Stimulated activated CD8-positive, alpha-beta memory T cell treated with anti-CD3 and anti-CD28 coated beads, Interleukin-4, amount 100 ng/mL, for 1 hour (primary cell): ENCODE measurements at places on chromosomes 7 and 10.

- DNase-seq = no peak
These were observed 18.7 kb downstream of the CADPS2 start for GRCh38 chr7:122867471-122867980.

DNA sequence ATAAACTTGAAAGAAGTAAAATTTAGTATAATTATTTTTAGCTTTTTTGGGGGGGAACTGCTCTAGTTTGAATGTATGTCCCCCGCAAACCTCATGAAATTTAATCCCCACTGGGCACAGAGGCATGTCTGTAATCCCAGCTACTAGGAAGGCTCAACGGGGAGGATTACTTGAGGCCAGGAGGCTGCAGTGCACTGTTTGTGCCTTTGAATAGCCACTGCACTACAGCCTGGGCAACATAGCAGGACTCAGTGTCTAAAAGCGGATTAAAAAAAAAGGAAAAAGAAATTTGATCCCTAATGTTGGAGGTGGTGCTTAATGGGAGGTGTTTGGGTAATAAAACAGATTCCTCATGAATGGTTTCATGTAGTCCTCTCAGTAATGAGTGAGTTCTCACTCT lies 43.1 kb upstream of the PHF14 start:
- DNase-seq = no peak

DNA sequence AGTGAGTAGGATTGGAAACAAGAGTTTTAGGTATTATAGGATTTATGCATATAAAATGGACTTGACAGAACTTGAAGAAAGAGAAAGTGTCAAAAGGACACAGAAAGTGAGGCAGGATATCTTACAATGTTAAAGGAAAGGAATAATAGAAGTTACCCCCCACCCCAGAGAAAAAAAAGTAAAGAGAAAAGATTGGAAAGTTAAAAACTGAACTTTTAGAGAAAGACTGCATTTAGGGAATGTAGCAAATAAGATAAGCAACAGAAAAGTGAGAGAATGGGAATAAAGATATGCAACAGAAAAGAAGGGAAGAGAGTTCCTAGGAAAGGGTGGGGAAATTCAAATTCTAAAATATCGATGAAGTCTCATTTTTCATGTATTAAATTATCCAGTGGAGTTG lies 250.5 kb upstream of the KAT6B start:
- no peak for DNase-seq

DNA sequence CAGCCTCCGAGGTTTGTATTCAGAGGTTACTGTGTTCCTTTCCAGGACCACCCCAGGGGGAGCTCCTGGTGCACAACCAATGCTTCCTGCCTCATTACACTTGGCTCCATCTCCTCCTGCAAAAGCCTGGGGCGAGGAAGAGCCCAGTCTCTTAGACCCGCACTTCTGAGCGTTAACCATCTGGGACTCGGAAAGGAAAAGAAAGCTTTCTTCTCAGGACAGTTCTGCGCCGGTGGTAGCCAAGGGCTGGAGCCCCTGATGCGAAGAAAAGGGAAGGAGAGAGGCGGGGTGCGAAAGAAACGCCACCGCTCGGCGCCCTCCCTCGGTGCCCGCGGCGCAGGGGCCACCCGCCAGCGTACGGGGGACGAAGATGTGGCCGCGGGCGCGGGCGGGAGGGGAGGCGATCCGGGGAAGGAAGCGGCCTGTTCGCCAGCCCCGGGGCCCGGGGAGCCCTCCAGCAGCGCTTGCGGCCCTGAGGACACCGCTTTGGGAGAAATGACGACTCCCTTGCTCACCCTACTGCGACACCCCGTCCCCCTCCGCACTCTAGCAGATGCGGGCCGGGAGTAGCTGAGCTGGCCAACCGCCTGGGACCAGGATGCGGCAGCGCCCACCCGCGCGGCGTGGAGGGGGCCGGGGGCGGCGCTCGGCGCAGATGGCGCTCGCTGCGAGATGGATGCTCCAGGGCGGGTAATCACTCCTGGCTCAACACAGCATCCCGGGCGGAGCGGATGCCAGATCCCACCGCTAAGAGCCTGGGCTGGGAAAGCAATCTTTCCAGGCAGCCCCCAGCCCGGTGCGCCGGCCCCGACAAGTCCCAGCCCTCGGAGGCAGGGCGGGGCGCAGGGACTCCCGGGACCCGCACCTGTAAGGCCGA lies 1.3 kb downstream of the NRCAM start:
- DNase-seq = no peak

GRCh38 chr10:126094537-126094936 lies 198.2 kb downstream of the FANK1 start:
- no peak for DNase-seq

GRCh38 chr7:10412422-10413019 lies 561.2 kb upstream of the PHF14 start:
- DNase-seq = no peak

DNA sequence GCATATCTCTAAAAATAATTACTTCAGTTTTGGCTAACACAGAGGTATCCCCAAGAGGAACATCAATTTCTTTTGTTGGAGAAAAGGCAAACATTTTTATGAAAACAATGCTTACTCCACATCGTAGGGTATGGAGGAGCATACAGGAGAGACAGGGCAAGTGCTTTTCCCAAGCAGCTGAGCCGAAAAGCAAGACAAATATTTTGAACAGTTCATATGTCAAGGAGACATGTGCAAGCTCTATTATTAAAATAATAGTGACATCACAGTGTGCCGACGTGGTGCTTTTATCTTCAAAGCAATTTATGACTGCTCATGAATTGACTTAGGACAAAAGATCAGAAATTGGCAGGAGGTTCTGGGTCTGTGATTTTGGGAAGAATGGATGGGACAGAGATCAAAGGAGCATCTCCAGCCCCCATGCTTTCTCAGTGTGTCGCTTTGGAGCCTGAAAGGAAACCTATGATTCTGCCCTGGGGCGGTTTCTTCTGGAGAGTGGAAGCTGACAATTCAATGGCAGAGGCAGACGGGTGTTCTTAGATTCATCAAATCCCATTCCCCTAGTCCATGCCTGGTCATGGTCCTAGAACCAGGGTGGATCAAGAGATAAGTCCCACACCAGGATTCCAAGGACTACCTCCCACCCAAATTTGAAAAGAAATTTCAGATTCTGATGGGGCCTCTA lies 97.1 kb downstream of the JCAD start:
- DNase-seq = no peak

- DNase-seq = no peak
These were observed 43.2 kb upstream of the PRLHR start for GRCh38 chr10:118638680-118639079.

DNA sequence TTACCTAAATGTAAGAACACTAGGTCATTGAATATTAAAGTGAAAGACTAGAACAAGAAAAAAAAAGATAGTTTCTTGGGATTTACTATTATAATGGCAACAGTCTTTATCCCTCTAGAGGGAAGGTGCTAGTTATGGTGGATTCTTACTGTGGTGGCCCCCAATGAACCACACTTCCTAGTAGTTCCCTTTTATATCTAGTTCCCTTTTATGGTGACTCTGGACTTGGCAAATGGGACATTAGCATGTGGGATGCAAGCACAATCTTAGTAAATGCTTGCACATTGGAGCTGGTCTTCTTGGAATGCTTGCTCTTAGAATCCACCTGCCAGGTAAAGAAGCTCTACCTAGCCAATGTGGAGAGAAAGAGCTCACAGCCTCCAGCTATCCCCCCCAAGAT lies 430.2 kb downstream of the LRMDA start:
- DNase-seq = no peak

DNA sequence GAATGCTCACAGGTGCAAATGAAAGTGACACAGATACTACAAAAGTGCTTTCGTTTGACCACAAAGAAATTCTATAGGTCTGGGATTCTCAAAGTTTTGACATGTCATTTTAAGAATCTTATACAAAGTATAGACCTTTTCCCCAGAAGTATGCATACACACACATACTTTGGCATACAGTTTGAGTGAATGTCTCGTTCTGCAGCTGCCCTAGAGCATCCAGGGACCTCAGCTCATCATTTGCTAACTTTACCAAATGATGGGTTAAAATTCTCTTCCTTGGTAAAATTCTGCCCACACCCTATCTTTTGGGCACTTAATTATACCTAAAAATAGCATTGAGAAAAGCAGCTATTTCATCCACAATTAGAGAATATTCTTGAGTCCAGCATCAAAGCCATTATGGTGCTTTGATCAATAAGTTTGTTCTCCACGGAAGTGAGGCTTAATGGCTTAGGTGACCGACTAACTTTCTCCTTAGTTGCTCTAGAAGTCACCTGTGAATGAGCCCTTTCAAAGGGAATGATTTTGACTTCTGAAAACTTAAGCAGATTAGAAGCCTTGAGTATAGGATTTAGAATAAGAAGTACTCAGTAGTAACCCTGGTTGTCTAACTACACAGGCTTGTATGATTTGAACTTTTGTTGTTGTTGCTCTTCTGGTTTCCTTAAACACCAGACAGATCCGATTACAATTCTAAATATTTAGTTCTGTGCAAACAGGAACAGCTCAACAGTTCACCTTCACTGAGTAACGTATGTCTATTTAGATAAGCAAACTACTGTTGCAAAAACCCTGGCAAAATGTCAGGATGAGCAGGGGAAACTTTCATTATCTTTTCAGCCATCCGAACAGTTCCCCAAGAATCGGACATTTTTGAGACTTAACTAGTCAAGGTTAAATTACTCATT lies 70.6 kb downstream of the CNNM2 start:
- DNase-seq = no peak

DNA sequence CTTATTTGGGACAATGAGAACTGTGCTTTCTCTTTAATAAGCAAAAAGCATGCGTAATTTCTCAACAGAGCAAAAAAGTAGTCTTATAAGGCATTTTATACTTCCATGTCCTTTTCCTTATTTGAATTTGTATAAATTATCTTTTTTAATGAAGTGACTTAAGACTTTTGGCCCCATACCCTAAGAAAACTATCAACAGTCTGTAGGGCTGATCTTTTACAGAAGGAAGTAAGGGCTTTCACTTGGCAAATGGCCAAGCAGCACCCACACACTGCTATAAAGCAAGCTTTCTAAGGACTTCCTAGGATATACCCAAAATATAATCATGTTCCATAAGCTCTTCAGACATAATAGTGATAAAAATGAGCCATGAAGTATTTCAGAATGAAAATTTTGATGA lies 3.4 kb downstream of the CRPPA start:
- no peak for DNase-seq

DNA sequence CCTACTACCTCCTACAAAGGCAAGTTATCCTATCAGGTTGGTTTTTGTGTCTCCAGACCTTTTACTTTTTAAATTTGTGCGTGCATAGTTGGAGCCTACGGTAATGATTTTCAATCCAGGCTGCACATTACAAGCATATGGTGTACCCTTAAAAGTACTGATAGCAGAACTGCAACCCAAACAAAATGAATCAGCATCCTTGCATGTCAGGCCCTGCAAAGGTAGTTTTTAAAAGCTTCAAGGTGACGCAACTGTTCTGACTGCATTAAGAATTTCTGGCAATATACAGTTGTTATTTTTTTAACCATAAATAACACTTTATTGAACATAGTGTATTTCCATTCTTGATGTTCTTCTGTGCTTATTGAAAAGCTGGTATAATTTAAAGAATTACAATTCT lies 28.9 kb downstream of the GNAT3 start:
- DNase-seq = no peak

DNA sequence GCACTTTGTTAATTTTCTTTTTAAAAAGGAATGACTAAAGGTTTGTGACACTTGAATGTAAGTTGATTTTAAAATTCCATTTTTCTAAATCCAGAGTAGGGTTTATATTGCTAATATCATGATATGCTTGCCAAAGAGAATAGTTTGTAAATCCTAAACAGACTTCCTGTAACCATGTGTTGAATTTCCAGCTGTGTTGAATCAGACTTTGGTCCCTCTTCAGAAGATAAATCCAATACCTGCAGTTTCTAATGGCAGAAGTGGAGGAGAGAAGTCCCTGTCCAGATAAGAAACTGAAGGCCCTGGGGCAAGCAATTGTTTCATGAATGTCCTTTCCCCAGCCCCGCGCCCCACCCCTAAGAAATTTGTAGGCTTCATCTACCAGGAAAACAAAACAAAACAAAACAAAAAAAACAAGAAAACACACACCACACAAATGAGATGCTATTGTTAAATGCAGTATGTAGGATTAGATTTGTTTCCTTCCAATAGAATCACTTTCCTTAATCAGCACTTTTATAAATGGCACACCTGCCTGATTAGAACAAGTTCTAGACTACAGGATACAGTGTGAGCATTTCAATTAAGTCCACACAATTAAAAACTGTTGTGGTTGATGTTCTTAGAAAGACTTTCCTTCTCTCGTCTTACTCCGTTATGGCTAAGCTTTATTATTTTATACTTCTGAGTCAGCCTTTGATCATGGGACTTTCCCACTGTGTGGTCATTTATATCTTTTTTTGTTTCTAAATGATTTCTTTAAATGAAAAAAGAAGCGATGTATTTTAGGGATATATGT lies 122.8 kb downstream of the KAT6B start:
- no peak for DNase-seq

DNA sequence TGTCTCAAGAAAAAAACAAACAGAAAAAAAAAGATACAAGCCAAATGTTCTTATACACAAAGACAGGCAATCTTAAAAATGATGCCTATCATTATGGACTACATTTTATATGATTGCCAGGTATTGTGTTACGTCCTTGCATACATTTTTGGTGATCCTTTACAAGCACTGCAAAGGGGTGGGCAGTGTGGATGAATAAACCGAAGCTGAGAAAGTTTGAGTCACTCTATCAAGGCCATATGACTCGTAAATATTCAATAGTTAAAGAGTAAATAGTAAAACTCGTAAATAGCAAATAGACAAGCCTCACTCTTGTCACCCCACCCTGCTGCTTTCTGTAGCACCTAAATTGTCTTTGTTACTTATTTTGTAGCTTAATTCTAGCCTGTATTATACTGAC lies 326.2 kb downstream of the FRMD4A start:
- DNase-seq = no peak

DNA sequence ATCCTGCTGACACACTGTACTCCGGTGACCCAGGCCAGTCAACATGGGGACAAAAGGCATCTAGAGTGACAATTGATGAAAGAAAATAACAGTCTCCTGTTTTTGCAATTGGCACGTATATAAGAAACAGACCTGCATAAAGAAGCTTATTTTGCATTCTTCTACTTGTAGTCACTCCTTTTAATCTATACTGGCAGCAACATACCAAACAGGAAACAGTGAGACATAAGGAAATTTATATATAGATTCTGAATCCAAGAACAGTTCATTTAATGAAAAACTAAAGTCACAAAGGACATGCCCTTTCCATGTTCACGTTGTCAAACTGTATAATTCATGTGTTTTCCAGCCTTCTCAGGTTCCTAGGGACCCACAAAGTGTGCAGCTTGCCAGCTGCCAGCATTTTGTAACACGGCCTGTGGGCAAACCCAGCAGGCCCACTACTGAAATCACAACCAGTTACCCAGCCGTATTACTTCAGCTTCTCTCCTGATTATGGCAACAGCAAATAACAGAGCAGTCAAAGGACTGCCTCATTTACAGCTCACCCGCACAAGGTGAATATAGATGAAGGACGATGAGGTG lies 72.3 kb downstream of the AMPH start:
- no peak for DNase-seq
